ENCODE measurements at places on chromosomes 12 and 14. TPM values are rescaled to one million over a fixed set of nuclear protein-coding genes. Genes with fewer than 3 reads are reported as not detected.
A peak's percentile ranks its signal among the peaks of the same experiment; 100 is the strongest.

GRCh38 chr14:23445773-23446172, 10.3 kb upstream of the MYH7 start:
- H3K36me3 ChIP-seq: no peaks in the 10 kb centered on the region
- no peak for DNase-seq
- no peak overlapping the region for H3K27ac ChIP-seq
- peaks cover 49% of the 10 kb centered on the region for H3K4me1 ChIP-seq
- peak overlapping the region; percentile 32 for H3K4me3 ChIP-seq

DNA sequence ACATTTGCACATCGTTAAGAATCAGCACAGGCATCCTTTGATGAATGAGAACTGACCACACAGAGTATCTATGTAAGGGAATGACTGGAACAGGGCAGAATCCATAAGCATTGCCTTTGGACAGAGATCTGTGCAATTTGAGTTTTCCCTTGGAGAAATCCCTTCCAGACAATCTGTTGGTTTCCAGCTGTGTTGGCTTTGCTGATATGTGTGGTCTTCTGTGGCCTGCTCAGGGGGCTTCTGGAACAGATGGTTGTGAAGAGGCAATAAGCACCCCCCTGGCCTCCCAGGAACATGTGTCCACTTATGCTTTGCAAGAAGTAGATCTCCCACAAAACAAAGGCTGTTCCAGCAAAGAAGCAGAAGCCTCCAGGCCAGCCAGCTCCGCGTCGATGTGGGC, 111.4 kb upstream of the TMEM132C start:
- no peak for DNase-seq
- H3K27me3 ChIP-seq: peaks cover 8% of the 10 kb centered on the region
- H3K4me1 ChIP-seq: no peaks in the 10 kb centered on the region
- H3K4me3 ChIP-seq: no peak overlapping the region
- H3K27ac ChIP-seq: no peak overlapping the region
- H3K36me3 ChIP-seq: no peaks in the 10 kb centered on the region

DNA sequence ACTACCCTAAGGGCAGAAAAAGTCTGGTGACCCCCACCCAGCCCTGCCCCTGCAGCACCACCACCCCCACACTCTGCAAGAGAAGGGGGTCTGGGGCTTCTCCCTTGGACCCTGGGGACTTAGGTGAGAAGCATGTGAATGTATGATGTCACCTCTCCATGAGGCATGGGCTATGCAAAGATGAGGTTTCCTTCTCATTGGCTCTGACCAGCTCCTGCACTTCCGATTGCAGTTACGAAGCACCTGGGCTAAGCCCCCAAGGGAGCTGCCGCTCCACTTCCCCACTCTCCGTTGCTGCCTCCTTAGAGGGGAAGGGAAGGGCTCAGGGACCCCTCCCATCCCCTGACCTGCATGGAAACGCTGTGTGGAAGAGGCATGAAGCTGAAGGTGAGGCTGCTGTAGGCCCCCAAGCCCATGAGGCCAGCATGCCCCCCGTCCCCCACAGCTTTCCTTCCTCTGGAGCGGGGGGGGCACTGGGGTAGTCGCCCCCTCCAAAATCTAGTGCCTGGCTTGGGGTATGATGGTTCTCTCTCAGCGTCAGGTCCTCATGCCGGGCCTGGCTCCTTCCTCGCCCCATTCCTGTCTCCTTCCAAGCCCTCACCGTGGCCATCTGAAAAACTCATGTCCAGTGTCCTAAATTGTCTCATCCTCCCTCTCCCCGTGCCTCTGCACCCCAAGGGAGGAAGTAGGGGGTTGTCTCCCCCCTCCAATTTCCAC, 5.5 kb upstream of the DDX23 start:
- DNase-seq: no peak
- H3K27me3 ChIP-seq: no peaks in the 10 kb centered on the region
- H3K4me1 ChIP-seq: peaks cover 7% of the 10 kb centered on the region
- H3K4me3 ChIP-seq: no peak overlapping the region

DNA sequence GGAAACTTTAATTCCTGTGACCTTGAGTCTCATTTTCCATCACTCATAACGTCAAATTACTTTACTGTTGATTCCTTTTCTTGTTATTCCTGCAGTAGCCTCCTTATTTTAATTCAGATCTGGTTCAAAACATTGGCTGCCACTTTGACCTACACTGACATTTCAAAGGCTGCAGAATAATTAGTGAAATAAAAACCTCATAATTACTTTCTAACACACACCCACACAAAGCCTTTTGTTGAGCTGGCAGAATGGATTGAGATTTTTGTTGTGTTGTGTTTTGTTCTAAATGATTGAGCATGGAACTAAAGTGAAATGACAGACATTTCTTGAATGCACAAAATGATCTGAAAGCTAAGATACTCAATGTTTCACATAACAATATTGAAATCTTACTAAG, 507.5 kb upstream of the STXBP6 start:
- no peak for DNase-seq
- no peaks in the 10 kb centered on the region for H3K4me1 ChIP-seq
- H3K27ac ChIP-seq: no peak overlapping the region
- no peaks in the 10 kb centered on the region for H3K27me3 ChIP-seq

DNA sequence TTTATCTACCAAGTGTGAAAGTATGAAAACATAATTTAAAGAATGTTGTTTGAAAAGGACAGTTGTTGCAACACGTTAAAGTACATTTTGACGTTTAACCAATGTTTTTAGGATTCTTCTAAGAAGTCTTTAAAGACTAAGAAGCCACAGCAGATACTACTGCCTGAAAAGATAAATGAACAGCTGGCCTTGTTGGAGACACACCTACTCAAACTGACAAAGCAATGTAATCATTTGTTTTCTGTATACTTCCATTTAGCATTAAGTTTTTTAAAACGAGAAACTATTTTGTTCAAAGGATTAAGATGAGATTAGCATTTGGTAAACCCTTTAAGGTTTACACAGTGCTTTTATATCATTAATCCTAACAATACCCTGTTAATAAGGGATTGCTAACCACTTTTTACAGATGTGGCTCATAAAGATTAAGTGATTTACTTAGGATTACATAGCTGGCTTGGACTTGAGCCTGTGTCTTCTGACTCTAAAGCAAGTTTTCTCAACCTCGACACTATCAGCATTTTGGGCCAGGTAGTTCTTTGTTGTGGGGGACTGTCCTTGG, 134.4 kb downstream of the CFAP54 start:
- no peak overlapping the region for H3K4me3 ChIP-seq
- no peaks in the 10 kb centered on the region for H3K4me1 ChIP-seq
- H3K27me3 ChIP-seq: no peaks in the 10 kb centered on the region
- no peaks in the 10 kb centered on the region for H3K36me3 ChIP-seq
- no peak overlapping the region for H3K27ac ChIP-seq

GRCh38 chr14:100762089-100762515, 35.4 kb downstream of the DLK1 start:
- DNase-seq: no peak
- H3K36me3 ChIP-seq: no peaks in the 10 kb centered on the region
- peaks cover 65% of the 10 kb centered on the region for H3K27me3 ChIP-seq
- no peak overlapping the region for H3K27ac ChIP-seq

- DNase-seq: no peak
- H3K27me3 ChIP-seq: no peaks in the 10 kb centered on the region
- no peaks in the 10 kb centered on the region for H3K36me3 ChIP-seq
- H3K27ac ChIP-seq: no peak overlapping the region
Measured at GRCh38 chr12:56699020-56699661, 11.1 kb upstream of the PTGES3 start.

DNA sequence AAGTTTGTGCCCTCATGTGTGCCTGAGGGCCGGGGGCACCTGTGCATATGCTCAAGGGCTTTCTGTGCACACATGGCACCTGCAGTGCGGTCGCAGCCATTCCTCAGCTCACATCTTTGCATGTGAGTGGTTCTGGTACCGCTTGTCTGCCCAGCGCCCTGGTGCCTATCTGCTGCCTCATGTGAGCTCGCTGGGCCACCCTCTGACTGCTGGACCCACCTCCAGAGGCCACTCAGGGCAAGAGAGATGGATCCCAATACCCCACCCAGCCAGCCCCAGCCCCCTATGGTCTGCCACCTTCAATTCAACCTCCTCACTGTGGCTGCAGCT, 5.4 kb upstream of the AMN start:
- DNase-seq: no peak
- no peaks in the 10 kb centered on the region for H3K4me1 ChIP-seq
- H3K27me3 ChIP-seq: peaks cover 20% of the 10 kb centered on the region
- H3K27ac ChIP-seq: no peak overlapping the region

DNA sequence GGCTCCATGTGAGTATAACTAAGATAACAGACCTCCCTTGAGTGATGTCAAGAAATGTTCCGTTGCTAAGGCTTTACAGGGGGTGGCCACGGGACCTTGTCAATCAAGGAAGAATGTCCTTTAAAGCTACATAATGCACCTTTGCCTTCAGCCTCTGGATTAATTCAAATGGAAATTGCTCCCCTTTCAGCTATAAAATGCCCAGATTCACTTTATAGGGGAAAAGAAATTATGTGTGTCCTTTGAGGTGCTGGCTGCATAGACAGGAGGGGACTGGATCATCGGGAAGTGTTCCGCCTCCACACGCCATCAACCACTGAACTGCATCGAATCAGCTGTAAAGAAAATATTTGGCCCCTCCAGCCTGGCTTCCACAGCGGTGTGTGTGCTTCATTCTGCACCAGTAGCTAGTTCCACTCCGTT, 415.4 kb downstream of the DPF3 start:
- H3K4me3 ChIP-seq: no peak overlapping the region
- H3K36me3 ChIP-seq: no peaks in the 10 kb centered on the region
- no peaks in the 10 kb centered on the region for H3K27me3 ChIP-seq
- no peak overlapping the region for H3K27ac ChIP-seq

DNA sequence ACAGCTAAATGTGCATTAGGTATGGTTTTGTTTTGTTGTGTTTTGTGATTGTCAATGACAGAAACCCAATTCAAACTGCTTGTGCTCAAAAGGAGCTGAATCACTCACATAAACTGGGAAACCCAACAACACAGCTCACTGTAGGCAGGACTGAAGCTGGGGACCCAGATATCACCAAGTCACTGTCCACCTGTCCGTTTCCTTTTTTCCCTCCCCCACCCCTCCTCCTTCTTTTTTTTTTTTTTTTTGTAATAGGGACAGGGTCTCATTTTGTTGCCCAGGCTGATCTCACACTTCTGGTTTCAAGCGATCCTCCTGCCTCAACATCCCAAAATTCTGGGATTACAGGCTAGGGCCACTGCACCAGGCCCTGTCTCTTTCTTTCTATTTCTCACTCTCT, 6.9 kb upstream of the SLC11A2 start:
- no peaks in the 10 kb centered on the region for H3K27me3 ChIP-seq
- H3K4me1 ChIP-seq: no peaks in the 10 kb centered on the region
- H3K4me3 ChIP-seq: no peak overlapping the region
- no peaks in the 10 kb centered on the region for H3K36me3 ChIP-seq
- no peak overlapping the region for H3K27ac ChIP-seq

GRCh38 chr12:26032719-26033241, 74.3 kb downstream of the RASSF8 start:
- H3K4me1 ChIP-seq: peaks cover 41% of the 10 kb centered on the region
- H3K36me3 ChIP-seq: no peaks in the 10 kb centered on the region
- H3K4me3 ChIP-seq: no peak overlapping the region
- H3K27ac ChIP-seq: peak overlapping the region; percentile 16

DNA sequence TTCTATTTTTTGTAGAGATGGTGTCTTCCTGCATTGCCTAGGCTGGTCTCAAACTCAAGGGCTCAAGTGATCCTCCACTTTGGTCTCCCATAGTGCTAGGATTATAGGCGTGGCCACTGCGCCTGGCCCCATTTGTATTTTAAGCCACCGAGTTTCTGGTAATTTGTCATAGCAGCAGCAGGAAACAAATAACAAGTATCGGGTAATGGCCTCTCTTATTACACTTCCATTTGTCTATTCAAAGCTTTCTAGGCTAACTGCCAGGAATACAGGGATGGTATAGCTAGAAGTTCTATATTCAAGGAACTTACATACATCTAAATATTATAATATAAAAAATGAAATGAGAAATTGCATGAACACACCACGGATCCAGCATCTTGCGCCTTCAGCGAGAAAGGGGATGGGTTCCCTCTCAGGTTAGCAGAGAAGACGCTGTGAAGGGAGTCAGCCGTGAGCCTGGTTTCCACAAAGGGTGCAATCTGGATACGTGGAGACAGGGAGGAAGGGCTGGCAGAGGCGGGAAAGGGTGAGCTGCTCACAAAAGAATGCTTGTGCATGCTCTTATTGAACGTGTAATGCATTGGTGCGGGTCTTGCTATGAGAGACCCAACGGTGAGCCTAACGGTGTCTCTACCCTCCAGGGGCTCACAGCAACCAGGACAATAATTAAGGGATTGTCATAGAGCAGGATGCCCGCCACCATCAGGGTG, 9.5 kb downstream of the BDKRB1 start:
- no peaks in the 10 kb centered on the region for H3K36me3 ChIP-seq
- H3K4me3 ChIP-seq: no peak overlapping the region
- H3K4me1 ChIP-seq: no peaks in the 10 kb centered on the region
- DNase-seq: no peak

GRCh38 chr14:61977217-61977616, 215.0 kb downstream of the SNAPC1 start:
- DNase-seq: no peak
- no peaks in the 10 kb centered on the region for H3K27me3 ChIP-seq
- no peak overlapping the region for H3K27ac ChIP-seq
- no peaks in the 10 kb centered on the region for H3K36me3 ChIP-seq
- H3K4me1 ChIP-seq: no peaks in the 10 kb centered on the region

- no peaks in the 10 kb centered on the region for H3K4me1 ChIP-seq
- no peaks in the 10 kb centered on the region for H3K36me3 ChIP-seq
- H3K27me3 ChIP-seq: no peaks in the 10 kb centered on the region
- H3K27ac ChIP-seq: no peak overlapping the region
- no peak for DNase-seq
Measured at GRCh38 chr14:88095791-88096190, 90.9 kb downstream of the GPR65 start.

DNA sequence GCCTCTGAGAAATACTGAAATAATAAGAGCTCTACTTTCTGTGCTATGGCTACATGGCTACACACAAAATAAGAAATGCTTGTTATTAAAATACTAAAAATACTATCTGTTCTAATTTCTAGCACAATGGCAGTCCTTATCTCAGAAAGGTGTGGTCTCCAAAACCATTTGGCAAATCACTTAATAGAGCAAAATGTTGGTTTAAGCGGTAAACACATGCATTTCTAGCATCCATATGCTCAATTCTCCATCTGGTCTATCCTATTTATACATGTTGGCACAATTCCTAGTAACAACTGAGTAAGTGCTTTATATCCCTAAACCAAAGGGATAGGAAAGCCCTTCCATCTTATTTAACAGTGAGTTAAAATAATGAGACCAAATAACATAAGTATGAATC, 107.0 kb downstream of the PAPLN start:
- no peak for DNase-seq
- no peak overlapping the region for H3K4me3 ChIP-seq
- H3K36me3 ChIP-seq: no peaks in the 10 kb centered on the region
- peaks cover 26% of the 10 kb centered on the region for H3K4me1 ChIP-seq
- peak overlapping the region; percentile 66 for H3K27ac ChIP-seq

Gene LRFN5
- total RNA-seq: 0.30 TPM

Gene PTCSC3
- not detected for total RNA-seq

Gene SLC5A8
- total RNA-seq: not detected

Gene SLC7A7
- total RNA-seq: 4.6 TPM

Gene TAS2R13
- total RNA-seq: 0.41 TPM

Gene GPR84
- total RNA-seq: not detected

Gene TMEM132C
- total RNA-seq: 1.8 TPM

Gene ADAMTS20
- not detected for total RNA-seq

Gene GALNT9
- not detected for total RNA-seq

Data from left ventricle myocardium inferior (tissue), 1 donor.